ENCODE measurements at places on chromosomes 3 and 15.

GRCh38 chr15:40768521-40769273 lies 1.1 kb upstream of the C15orf62 start:
- DNase-seq, result no peak

- no peak for DNase-seq
Observed at GRCh38 chr3:184066211-184066610, 13.4 kb downstream of the HTR3C start.

DNA sequence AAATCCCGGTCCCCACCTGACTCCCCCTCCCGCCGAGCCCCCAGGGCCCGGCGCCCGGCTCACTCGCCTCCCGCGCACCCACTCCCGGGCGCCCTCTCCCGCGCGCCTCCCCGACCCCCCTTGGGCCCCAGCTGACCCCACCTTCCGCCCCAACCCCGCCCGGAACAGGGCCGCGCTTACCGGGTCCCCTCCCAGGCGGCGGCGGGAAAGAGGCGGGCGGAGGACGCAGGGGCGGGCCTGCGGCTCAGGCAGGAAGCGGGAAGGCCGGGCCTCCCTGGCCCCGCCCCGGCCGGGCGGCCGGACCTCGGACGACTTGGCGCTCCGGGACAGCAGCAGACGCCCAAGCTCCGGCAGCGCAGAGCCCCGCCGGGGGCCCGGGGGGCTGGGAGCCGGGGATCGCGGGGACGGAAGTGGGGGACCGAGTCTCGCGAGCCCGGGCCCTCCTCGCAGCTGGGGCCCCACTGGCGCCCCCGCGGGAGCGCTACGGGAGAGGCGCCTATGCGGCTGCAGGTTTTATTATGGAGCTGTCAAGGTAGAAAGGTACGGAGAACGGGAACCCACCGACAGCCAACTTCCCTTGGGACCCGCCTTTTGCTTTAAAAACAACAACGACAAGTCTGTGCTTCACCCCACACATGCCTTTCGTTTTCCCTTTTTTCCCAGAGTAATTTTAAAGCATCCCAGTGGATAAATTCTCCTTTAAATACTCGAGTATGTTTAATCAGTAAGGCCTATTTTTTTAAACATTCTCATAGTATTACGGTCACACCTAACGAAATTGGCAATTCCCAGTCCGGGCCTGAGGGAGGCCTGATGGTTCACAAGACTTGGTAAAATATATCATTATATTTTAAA lies at the start of gene SLC41A3:
Gene SLC41A3 (minus strand): TSS at position 212 of the 855 bp plus-strand sequence. CDS start 15,905 bp downstream, outside the sequence.
- peak; percentile 62 for DNase-seq

GRCh38 chr3:177464392-177465256 lies 267.3 kb upstream of the TBL1XR1 start:
- DNase-seq, result no peak

- no peak for DNase-seq
Observed at GRCh38 chr3:141849056-141849815, 27.2 kb upstream of the ATP1B3 start.

- DNase-seq, result no peak
Observed at GRCh38 chr3:134971306-134971705, 176.2 kb downstream of the EPHB1 start.

GRCh38 chr15:68781766-68782588 lies 38.7 kb downstream of the ANP32A start:
- no peak for DNase-seq

GRCh38 chr3:137990427-137990826 lies 19.5 kb upstream of the CLDN18 start:
- DNase-seq, result no peak

DNA sequence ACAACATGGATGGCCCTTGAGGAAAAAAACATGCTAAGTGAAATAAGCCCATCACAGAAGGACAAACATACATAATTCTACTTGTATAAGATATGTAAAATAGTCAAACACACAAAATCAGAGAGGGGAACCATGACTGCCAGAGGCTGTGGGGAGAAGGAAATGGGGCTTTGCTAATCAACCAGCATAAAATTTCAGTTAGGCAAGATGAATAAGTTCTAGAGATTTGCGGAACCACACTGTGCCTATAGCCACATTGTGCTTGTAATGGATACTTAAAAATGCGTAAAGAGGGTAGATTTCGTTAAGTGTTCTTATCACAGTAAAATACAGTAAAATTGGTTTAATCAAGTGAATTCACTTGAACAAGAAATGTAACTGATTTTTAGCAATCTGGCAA lies 33.7 kb upstream of the SPTBN5 start:
- DNase-seq, result no peak

DNA sequence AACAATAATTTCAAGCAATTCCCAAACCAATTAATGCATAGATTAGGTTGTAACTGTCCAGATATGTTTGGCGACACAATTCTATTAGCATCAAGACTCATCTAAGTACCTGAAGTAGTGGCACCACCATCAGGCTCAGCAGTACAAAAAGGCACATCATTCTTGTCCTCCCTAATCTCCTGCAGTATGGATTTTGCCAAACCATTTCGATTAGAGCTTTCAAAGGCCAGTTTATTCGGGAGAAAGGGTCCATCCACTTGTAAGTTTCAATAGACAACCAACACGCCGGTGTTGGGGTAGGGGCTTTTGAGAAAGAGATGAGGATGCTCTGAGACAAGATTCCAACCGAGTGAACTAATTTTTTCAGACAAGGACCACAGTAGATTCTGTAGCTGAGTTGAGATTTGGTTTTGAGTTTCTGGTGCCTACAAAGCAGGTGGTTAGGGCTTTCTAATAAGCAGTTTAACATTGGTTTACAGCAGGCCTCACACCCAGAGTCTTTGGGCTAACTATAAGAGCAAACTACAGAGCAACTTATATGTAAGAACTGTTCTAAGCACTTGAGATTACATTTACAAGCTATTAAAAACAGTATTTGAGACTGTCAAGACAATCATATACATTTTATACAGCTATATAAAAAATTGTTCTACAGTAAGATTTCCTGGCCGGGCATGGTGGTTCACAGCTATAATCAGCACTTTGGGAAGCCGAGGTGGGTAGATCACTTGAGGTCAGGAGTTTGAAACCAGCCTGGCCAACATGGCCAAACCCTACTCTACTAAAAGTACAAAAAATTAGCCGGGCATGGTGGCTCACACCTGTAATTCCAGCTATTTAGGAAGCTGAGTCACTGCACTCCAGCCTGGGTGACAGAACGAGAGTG lies 4.5 kb downstream of the RPL22L1 start:
- no peak for DNase-seq

DNA sequence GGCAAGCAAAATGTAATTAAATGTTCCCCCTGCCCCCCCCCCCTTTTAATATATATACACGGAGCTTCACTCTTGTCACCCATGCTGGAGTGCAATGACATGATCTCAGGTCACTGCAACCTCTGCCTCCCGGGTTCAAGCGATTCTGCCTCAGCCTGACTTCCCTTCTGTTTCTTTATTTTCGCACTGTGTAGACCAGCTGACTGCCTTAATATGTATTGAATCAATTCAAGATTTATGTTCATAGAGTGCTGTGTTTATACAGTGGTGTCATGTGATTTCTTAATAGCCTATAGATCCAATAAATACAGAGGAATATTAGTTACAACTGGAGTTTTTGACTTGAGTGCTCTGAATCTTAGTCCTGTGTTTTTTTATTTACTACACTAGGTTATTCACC lies 39.0 kb downstream of the SLC25A36 start:
- DNase-seq, result no peak

GRCh38 chr15:31004220-31004733 lies 12.8 kb upstream of the MTMR10 start:
- no peak for DNase-seq

DNA sequence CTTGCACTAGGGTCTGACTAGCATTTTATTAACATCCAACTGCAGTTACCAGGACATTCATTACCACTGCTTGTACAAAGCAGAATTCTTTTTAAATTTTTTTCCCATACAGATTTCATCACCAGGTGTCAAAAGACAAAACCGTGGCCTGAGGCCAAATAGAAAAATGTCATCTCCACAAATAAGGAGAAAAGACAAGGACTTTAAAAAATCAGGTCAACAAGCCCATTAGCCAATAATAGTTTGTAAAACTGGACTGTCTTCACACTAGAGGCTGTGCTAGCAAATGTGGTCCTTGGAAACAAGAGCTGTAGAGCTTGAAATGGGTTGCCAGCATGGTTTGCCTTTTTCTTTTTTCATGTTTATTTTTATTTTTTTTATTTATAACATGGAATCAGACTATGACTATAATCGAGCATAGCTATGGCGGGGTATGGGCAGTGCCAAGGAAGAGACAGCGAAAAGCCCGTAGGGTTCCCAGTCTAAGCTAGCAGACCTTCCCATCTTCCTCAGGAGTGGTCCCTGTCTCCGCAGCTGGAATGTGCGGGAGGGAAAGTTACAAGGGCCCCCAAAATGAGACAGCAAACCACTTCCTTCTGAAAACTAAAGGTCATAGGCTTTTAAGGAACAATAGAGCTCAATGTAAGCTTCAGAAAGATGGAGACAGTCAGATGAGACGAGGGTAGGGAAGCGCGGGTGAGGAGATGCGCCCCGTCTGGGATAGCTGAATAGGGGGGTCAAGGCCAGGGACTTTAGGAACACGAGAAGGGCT lies 1.5 kb downstream of the PTPN9 start:
- DNase-seq, result no peak

GRCh38 chr3:25906132-25906906 lies 116.4 kb downstream of the OXSM start:
- DNase-seq, result no peak

DNA sequence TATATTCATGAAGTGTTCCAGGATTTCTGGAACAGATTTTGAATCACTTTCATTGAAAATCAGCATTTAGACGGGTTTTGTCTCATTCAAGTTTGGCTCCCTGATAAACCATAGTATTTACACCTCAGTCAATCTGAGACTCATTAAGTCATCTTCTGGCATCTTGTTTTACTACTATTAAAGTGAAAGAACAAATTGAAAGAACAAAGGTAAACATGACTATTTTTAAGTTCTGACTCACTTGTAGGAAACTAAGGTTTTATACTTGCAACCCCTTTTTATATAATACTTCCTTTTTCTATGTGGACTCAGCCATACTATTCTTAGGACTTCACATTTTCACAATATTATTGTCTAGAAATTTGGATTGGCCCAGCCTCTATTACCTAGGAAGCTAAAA lies 854.4 kb downstream of the SQOR start:
- no peak for DNase-seq

DNA sequence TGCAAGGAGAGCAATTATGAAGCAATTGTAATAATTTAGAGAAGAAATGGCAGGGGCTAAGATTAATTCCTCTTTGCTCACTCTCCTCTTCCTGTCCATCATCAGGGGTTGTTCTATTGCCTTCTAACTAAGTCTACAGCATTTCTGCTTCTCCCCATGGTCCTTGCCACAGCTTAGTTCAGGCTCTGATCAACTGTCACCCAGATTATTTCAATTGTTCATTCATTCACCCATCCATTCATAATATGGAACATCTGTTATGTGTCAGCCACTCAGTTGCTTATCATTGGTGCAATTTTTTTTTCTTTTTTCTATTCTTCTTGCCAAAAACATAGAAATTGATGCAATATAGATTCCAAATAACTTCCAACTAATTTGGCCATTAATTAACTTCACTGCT lies 93.2 kb downstream of the CD47 start:
- no peak for DNase-seq

GRCh38 chr3:171172070-171172469 lies 145.6 kb upstream of the SLC2A2 start:
- DNase-seq, result no peak

GRCh38 chr3:127413318-127413673 lies 125.5 kb upstream of the PRR20G start:
- DNase-seq, result no peak

DNA sequence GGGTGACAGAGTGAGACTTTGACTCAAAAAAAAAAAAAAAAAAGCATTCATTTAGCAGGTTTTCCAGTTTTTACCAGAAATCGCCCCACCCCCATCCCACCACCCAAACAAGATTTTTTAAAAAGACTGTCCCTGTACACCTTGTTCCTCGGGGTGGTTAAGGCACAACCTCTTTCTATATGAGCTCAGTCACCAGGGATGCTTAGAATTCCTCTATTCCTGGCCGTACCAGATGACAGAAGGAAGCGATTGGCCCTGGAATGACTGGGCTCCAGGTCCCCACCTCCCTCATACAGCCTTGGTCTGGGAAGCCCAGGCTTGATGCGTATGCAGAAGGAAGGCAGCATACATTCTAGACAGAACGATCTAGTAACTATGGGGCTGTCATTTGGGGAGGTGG lies 25.6 kb downstream of the IDH2 start:
- no peak for DNase-seq

DNA sequence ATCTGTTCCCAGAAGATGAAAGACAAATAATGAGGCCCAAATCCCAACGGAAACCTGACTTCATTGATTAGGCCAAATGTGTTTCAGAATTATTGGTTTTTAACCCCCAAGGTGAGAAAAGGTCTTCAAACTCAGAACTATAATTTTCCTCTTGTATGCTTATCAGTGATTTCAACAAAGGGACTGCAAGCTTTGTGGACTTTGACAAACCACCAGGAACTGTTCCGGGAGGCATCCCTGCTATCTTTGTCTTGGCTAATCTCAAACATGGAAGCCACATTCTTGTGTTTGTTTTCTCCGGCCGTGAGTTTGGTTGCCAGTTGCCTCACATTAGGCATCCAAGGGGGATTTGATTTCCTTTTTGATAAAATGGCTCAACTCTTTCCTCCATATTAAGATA lies 19.5 kb downstream of the ARHGEF3 start:
- no peak for DNase-seq

DNA sequence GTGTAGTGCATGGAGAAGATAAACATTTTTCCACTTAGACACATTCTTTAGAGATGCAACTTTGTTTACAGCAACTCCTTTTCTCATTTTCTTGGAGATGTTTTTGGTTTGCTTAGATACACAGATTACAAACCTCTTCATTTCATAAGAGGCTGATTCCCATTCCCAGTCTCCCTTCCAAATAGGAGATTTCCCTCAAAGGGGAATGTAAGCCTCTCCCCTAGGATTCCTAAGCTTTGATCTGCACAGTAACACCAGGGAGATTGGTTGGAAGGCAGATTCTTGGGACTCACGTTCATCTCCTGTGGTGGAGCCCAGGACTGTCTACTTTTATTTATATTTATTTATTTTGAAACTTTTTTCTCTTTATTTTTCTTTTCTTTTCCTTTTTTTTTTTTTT lies 63.2 kb downstream of the MCTP2 start:
- no peak for DNase-seq

DNA sequence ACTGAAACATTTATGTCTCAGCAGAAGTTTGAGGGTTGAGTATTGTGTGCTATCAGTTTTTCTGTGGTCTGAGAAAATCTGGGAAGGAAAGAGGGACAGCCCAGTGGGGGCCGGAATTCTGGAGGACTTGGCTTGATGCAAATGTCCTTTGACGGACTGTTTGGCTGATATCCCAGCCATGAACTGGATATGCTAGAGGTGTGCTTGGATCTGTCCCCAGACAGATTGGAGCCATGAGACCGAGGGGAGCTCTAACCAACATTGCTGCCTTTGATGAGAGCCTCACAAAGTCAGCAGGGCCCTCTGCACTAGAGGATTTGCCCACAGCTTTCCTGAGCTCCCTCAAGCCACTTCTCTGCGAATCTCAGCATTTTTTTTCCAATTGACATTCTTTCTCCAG lies 405.6 kb downstream of the NTRK3 start:
- no peak for DNase-seq

Measured in stimulated activated CD8-positive, alpha-beta memory T cell treated with anti-CD3 and anti-CD28 coated beads, Interleukin-7, amount 100 ng/mL, for 4 hours (primary cell).